ENCODE measurements at places on chromosomes 4 and X.
A peak's percentile ranks its signal among the peaks of the same experiment; 100 is the strongest.

GRCh38 chrX:48700951-48701653 lies 4.6 kb downstream of the SUV39H1 start:
- DNase-seq: peak; percentile 16

GRCh38 chr4:80015407-80016189 lies 57.4 kb downstream of the ANTXR2 start:
- DNase-seq: no peak

GRCh38 chr4:130648570-130648969 lies 1552.6 kb downstream of the C4orf33 start:
- DNase-seq: no peak

GRCh38 chrX:14864631-14865030 lies 8.2 kb downstream of the FANCB start:
- no peak for DNase-seq

GRCh38 chr4:11912886-11913285 lies 484.2 kb upstream of the HS3ST1 start:
- DNase-seq: no peak

GRCh38 chr4:66926687-66927086 lies 618.6 kb downstream of the CENPC start:
- DNase-seq: no peak

GRCh38 chr4:39259571-39260330 lies 77.4 kb downstream of the WDR19 start:
- DNase-seq: no peak

GRCh38 chrX:124406294-124407014 lies 60.1 kb downstream of the SH2D1A start:
- DNase-seq: peak; percentile 30

DNA sequence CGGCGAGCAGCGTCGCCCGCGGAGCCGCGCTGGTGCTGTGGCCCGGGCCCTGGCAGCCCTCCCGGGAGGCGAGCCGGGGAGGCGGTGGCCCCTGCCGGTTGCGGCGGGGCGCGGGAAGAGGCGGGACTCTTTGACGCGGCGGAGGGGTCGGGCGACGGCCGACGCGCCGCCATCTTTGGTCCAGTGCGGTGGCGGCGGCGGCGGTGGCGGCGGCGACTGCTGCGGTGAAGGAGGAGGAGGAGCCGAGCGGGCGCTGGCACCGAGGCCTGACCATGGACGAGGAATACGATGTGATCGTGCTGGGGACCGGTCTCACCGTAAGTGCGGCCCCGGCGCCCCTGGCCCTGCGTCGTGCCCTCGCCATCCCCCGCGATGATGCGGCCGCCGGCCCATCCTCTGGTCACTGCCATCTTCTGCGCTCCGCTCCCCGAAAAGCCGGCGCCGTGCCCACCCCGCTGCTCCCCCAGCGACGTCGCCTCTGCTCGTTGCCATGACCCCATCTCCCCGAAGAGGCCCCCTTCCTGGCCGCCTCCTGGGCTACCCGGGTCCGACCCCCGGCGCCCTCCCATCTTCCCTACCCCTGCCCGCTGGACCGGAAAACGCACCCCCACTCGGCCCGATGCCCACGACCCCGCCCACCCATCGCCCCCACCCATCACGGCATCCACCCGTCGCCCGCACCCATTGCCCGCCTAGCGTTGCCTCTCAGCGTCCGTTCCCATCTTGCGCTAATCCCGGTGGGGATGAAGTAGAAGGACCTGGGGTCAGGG lies at the start of gene GDI1:
GDI1 (plus strand) TSS at position 172 of the 770 bp plus-strand sequence; CDS start at position 273, 101 bp downstream.
- no peak for DNase-seq

- DNase-seq: no peak
These were observed 169.4 kb downstream of the GLUD2 start for GRCh38 chrX:121216641-121217374.

DNA sequence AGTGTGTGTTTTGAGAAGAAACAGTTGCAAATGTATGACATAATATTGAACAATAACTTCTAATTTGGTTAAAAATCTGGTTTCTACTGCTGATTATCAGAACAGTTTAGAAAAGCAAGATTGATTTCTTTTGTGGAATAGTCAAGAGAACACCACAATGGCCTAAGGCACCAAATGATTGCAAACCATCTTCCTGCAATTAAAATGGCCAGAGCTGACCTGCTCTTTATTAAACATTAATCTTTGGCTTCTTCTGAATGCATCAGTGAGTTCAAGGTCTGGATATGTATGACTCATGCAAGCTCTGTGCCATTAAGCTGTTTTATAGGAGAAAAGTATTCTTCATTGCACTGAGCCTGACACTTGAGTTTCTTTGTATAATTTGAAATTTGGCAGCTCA lies 107.8 kb upstream of the PDHA2 start:
- DNase-seq: no peak
